ENCODE measurements at places on chromosomes 3 and 15.

DNA sequence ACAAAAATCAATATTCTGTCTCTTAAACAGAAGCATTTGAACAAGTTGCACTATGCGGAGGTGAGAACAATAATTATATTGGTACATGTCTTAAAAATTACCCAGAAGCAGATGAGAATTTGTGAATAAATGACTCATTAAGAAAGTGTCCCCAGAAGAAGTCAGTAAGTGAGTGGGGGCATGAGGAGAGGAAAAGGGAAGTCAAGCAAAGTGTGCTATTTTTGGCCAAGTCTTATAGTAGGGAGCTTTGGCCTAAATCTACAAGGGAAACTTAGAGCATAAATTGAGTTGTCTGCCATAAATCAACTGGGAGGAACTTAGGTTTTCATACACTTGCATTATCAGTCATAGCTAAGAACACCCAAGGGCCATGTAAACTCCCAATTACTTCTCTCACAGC, 86.9 kb upstream of the SATB1 start:
- peak; percentile 61 for DNase-seq

- no peak for DNase-seq
Observed at GRCh38 chr3:140910860-140911259, 30.8 kb upstream of the SLC25A36 start.

DNA sequence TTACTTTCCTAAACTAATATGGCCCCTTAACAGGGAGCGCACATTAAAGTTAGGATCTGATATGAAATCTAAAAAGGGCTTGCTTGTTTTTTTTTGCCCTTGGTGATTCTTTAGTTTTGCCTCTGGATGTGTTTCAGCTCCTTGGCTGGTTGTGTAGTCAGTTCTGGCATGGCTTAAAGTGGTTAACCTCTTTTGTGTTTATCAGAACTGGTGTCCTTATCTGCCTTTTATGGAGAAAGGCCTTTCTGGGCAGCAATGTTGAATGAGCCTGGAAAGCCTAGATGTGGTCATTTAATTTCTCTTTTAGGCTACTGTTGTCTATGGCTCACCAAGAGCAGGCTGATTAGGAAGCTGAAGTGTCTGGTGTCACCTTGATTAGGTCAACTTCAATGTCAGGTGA, 254.5 kb upstream of the ROPN1 start:
- no peak for DNase-seq

- no peak for DNase-seq
Observed at GRCh38 chr15:82805994-82806406, at the start of gene FSD2. Gene FSD2, minus strand, starts transcription at chr15:82806069. Its CDS starts 18,679 bp downstream, at chr15:82787390.

GRCh38 chr3:127903611-127904375, 11.2 kb upstream of the KBTBD12 start:
- DNase-seq = no peak

DNA sequence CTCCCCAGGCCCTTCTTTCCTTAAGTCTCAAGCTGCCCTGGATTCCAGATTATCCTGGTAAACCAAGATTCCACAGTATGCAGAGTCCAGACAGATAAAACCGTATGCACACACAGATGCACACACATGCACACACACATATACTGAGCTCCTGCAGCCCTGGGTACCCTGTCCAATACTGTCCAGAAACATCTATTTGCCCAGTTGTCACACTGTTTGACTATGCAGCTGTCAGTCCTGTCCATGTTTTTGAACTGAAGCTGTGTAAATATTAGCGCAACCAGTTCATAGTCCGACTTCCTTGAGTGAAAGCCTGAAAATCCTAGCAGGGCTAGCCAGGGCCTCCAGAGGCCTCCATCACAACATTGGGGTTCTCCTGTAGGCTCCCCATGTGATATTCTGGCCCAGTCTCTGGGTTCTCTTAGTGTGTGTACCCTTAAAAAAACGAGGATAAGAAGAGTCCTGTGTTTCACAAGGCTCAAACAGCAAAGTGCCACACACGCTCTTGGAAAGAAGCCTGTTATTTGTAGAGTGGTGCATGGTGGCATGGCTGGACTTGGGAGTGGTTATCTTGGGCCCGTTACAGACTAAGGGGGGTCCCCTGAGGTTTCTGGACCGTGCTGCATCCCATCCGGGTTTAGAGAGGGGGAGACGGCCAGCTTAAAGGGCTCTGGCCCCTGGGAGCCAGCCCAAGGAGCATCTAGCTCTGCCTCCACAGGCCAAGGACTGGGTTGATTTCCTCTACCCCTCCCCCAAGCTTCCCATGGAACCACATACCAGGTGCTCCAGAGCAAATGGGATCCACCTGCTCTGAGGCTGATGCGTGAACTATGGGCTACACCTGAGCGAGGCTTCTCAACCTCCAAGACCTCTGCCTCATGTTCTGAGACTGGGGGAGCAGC, 108.3 kb downstream of the IQSEC1 start:
- DNase-seq = no peak

DNA sequence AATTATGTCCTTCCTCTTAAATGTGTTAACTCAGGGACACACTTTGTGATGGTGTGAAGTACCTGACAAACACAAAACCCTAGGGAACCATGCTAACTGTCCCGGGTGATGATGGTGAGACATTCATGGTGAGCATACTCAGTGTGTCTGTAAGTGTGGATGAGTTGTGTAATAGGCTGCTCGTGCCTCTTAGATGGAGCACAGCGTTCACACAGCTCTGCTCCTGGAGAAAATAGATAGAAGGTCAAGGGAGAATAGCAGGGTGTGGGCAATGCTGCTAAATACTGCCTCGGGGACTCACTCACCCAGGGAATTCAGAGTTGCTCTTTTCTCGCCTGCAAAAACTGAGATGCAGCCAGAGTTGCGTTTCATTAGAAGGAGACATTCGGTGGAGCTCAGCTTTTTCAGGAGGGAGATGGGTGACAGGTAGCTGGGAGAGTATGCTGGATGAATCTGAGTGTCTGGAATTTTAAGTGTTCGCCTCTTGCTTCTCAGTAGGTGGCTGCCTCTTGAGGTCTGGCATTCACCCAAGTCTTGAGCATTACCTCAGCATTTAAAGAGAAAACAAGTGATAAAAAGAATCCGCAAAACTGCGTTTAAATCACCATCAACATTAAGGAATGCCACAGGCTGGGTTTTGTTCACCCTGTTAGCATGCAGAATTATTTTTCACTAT, 813.2 kb downstream of the AGBL1 start:
- DNase-seq = no peak

DNA sequence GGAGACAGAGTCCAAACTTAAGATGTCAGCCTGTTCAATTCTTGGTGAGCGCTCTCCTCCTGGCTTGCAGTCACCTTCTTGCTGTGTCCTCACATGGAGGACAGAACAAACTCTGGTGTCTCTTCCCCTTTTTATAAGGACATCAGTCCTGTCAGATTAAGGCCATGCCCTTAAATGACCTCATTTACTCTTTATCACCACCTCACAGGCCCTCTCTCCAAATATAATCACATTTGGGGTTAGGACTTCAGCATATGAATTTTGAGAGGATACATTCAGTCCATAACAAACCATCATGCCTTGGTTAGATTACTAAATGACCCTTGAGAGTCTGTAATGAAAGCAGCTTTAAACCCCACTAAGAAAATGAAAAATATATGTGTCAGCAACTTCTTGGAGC, 175.2 kb downstream of the TAFA4 start:
- DNase-seq = no peak

DNA sequence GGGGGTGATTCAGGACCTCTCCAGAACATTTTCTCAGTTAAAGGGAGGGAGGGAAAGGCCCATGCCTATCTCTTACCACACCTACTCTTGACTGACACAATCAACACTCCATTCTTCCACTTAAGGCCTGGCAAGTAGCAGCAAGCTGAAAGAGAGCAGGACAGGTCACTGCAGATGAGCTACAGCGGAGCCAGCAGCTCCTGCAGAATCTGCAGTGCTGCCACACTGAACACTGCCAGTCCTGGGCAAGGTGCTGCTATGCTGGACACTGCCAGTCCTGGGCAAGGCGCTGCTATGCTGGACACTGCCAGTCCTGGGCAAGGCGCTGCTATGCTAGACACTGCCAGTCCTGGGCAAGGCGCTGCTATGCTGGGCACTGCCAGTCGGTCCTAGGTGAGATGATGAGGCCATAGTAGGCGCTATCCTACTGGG, 143.7 kb downstream of the MYLK start:
- DNase-seq = no peak

DNA sequence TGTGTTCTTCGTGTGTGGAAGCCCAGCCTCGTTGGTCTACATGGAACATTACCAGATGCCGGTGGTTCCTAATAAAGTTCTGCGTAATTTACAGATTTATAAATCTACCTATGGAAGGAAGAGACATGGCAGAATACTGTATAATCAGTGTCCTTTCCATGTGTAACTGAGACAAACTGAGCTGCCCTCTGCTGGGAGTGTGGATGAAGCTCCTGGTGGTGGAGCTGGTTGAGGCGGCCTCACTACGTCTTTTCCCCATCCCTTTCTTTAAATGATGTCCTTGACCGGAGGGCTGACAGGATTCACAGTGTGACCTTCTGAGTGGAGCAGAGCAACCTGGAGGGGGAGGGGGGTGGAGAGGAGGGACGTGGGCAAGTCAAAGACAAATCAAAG, 267.0 kb upstream of the CHRM5 start:
- no peak for DNase-seq

DNA sequence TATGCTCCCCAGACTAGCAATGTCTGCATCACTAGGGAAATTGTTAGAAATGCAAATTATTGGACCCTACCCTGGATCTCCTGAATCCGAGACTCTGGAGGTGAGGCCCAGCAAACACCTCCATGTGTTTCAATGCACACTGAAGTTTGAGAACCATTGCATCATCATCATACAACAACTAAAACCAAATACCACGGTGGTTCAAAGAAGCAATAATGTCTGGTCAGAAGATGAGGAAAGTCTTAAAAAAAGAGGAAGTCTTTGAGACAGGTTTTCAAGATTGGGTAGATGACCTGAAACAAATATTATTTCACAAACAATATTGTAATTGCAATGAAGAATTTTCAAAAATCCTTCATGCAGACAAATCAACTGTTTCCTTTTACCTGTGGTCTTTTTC, 60.3 kb upstream of the TRA2B start:
- DNase-seq = no peak

DNA sequence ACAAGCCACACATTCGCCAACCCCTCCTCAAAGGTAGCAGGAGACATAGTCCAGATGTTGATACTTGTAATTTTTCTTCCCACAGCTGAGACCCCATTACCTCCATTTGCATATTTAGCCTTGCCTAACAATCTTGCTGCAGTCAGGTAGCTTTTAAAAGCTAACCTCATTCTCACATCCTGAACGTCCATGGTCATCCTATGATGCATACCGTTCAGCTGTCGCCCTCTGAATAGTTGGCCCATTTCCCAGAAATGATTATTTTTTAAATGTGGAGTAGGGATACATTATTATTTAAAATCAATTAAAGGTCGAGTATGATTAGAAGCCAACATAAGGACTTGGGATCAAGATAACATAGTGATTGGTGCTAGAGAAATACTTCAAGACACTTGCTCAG, 165.0 kb downstream of the MEX3B start:
- no peak for DNase-seq

- DNase-seq = no peak
Observed at GRCh38 chr15:95471690-95472086, 858.8 kb upstream of the NR2F2 start.

- DNase-seq = no peak
Observed at GRCh38 chr3:14362890-14363289, 39.5 kb upstream of the SLC6A6 start.

DNA sequence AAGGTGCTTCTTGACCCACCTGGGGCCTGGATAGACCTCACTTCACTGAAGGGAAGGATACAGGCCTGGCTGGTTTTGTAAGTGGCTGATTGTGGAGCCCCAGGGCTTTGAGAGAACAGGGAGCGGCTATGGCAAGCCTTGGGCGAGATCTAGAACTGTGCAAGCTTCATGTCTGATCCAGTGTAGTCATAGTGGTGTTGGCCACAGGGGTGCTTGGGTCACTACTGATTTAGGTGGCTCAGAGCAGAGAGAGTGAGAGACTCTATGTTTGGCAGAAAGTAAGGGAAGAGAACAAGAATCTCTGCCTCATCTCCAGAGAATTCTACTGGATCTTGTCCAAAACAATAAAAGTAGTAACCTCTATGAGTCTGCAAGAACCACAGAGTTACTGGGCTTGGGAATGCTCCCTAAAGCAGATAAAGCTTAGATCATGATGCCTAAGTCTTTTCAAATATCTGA, 394.2 kb upstream of the EPHA3 start:
- no peak for DNase-seq

DNA sequence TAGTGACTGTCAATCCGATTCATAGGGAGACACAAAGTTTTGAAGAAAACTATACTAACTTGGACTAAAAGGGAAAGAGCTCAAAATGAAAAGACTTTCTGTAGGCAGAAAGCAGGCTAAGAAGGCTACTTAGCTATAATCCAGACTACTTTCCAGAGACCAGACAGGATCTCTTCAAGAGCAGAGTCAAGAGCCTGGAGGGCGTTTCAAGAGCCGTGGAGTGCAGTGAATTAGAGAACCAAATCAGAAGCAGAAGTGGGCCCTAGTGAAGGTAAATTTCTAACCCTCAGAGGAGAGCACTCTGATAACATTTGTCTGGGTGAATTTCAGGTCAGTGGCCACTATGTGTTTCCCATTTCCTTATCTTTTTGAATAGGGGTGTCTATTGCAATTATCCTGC, 76.4 kb downstream of the CGGBP1 start:
- DNase-seq = no peak

DNA sequence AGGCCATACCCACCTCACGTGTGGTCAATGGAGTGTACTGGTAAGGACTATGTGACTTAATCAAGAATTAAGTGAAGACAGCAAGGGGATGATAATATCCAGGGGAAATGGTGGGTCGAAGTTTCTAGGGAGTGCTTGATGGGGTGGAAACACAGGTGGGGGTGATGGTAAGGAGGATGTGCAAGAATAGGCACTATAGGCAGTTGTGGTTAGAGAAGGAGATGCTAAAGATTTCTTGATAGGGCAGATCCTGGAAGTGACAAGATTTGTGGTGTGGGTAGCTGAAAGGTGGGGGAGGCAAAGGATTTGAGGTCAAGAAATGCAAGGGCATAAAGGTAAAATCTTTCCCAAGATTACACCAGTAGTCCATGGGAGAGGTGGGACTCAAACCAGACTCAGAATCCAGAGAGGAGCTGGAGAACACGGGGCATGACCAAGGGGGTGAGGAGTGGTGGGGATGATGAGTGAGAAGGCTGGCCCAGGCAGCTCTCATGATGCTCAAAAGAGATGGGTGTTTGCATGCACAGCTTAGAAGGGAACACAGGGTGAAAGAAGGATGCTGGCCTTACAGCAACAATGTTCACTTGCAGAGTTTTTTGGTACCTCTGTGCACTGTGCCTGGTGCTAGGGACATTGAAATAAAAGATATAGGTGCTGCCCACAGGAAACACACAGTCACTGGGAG, 78.4 kb downstream of the CCR1 start:
- no peak for DNase-seq

DNA sequence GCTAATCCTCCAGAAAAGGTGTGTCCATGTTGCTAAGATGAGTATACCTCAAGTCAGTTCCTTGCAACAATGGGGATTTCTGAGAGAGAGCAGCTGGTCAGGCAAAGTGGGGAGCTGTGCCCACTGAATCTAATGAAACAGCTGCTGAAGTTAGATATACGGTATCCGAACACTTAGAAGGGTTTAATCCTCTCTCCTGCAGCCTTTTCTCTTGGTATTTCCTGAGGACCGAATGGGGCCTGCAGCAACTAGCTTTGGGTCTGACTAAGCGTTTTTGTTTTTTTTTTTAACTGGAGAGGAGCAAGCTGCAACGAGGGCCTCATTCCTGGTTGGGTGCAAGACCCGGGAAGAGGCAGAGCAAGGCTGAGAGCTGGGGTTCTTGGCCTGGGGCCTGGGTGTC, 37.6 kb upstream of the BNC1 start:
- no peak for DNase-seq

- DNase-seq = no peak
Observed at GRCh38 chr3:17432236-17432635, 310.2 kb downstream of the TBC1D5 start.

GRCh38 chr15:77482570-77482969, 61.9 kb downstream of the HMG20A start:
- no peak for DNase-seq

Measured in KG1 (cell line).